ENCODE measurements at places on chromosomes 2 and 18.

DNA sequence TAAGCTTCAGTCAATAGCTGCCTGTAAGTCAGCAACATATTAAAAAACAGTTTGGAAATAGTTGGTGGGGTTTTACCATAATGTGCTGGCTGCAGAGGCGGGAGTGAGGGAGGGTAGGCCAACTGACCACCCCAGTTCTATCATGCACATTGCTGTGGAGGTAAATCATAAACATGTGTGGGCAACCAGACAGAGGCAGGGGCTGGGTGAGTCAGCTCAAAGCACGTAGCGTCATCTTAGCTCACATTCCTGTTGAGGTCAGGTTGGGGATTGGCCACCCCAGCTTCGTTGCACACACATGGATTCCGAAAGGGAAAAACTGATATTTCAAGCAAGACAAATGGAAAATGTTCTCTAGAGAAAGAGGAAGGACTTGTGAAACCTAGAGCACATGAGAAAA lies 19.5 kb downstream of the GPR45 start:
- peak; percentile 98 for DNase-seq

DNA sequence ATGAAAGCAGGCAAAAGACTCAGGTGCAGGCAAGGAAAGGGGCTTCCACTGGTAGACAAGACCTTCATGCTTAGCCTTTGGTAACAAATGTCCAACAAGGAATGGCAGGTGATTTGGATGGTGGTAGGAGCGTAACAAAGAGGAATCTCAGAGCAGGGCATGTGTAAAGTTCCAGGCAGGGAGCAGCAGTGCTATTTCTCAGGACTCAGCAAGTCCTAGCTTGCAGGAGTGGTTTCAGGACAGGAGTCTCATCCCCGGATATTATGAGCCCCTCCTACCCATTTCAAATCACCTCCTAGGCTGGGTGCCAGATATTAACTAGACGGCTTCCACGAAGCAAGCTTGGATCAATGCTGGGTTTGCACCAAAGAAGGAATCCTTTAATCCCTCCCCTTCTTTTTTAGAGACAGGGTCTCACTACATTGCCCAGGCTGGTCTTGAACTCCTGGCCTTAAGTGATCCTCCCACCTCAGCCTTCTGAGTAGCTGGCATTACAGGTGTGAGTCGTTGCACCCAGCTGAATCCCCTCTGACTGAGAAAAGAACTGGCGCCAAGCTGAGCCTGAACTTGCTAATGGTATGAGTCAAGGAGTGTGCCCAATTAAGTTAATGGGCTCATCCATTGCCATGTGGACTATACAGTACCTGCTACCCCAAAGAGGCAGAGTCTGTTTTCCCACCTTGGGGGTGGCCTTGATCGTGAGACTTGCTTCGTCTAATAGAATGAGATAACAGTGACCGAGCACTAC lies 190.3 kb downstream of the ARL4C start:
- DNase-seq, result no peak

GRCh38 chr2:44927985-44928482 lies 13.5 kb upstream of the SIX3 start:
- no peak for DNase-seq

- peak; percentile 94 for DNase-seq
These were observed 2.2 kb downstream of the STAMBP start for GRCh38 chr2:73830871-73831401.

DNA sequence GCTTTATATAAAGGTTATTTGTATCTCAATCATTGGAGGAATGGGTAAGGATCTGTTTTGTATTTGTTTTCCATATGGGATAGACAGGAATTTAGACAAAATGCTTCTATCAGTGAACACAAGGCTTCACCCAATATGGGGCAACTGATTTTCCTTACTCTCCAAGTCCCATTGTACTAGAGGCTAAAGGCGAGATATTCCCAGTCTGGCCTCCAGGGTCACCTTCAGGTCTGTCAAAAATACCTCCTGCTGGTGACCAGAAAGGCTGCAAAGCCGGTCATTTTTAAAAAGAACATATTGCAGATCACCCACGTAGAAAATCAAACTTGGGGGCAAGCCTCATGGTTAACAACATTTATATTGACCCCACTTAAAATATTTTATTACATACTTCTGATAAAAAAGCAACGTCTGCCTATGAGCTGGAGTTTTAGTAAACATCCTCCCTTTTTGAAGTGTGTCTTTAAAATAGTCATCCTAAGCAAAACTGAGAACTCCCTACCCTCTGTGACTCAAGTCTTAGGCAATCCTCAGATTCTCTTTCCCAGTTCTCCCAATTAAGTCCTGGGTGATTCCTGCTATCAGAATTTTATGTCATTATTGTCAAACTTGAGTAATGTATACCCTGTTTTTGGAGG lies 276.6 kb downstream of the MREG start:
- DNase-seq, result peak; percentile 67

- DNase-seq, result no peak
These were observed 41.2 kb downstream of the SLC9A2 start for GRCh38 chr2:102660574-102660973.

DNA sequence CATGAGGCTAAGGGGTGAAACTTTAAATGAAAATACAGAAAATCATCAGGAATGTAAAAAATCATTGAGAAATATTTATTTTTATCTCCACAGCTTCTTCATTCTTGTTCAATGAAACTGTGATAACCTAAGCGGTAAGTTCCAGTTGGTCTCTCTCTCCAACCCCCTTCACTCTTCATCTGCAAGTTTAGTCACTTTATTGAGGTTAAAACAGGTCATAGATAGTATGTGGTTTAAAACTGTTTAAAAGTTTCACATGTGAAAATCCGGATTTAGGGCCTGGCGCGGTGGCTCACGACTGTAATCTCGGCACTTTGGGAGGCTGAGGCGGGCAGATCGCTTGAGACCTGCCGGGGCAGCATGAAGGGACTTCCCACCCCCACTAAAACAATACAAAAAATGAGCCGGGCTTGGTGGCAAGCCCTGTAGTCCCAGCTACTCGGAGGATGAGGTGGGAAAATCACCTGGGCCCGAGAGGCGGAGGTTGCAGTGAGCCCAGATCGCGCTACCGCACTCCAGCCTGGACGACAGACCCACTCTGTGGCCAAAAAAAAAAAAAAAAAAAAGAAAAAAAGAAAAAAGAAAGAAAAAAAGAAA lies 1.6 kb upstream of the PHLPP1 start:
- peak; percentile 15 for DNase-seq

- peak; percentile 80 for DNase-seq
These were observed 162.3 kb upstream of the REV1 start for GRCh38 chr2:99651930-99652670.

GRCh38 chr2:29816651-29817050 lies 104.7 kb downstream of the ALK start:
- no peak for DNase-seq

DNA sequence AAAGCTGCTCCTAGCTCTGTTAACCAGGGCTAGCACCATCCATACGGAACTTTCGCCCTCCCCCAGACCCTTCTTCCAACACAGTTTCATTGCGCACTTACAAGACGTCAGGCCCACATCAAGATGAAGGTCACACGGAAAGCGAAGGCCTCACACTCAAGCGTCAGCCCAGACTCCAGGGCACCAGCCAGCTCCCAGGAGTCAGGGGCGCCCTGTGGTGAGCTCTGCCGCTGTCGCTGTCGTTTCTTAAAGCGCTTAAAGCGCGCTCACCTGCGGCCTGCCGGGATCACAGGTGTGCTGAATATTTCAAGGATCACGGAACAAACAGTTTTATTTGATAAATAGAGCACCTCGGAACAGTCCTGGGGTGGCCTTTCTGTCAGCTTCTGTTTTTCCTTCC lies 163.1 kb downstream of the CDH20 start:
- DNase-seq, result no peak

DNA sequence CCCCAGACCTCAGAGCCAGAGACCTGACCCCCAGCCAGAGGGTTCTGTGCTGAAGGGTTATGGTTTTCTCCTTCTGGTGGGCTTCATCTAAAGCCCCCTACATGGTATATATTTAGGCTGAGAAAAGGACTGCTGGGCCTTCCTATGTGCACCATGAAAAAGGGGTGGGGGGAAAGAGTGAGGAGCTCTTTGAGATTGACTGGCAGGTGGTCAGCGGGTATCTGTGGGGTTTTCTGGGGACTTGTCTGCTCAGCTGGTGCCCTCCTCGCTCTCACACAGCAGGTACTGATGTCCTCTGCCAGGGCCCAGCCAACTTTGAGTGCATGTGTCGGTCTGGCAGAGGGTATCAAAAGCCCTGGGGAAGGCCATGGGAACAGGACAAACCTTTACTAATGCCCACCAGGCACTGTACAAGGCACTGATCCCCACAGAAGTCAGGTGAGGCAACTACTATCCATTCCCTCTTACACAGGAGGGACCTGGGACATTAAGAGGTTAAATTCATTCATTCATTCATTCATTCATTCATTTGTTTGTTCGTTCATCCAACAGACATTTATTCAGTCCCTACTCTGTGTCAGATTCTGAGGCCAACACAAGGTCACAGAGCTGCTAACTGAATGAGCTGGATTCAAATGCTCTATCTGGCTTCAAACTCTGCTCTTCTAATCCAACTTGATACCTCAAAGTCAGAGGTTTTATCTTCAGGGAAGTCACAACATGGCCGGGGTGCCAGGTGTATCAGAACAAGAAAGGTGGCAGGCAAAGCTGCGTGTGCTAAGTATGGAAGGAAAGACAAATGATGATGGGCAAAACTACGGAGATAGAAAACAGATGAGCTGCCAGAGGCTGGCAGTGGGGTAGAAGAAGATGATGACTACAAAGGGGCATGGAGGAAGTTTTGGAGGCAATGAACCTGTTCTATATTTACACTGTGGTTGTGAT lies 44.6 kb downstream of the REEP1 start:
- DNase-seq, result no peak

GRCh38 chr2:67216103-67216502 lies 181.0 kb upstream of the ETAA1 start:
- no peak for DNase-seq

- no peak for DNase-seq
These were observed 214.4 kb upstream of the SP5 start for GRCh38 chr2:170500770-170501169.

DNA sequence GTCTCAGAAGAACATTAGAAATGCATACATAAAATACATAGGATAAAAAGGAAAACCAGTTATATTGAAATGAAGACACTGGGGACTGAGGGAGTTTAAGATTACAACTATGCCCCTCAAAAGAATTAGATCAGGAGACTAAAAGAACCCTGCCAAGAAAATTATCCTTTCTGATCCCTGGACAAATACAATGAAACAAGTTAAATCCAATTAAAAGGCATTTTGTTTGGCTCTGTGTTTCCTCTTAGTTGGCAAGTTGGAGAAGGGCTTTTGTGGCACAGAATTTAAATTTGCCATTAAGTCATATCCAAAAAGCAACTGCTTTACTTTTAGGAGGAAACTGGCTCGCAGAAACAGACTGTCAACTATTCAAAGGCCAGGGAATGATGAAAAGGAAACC lies 99.1 kb upstream of the CD302 start:
- no peak for DNase-seq

GRCh38 chr2:165706960-165707487 lies 87.0 kb downstream of the GALNT3 start:
- no peak for DNase-seq

GRCh38 chr18:45254709-45255082 lies 360.6 kb upstream of the SLC14A2 start:
- peak; percentile 34 for DNase-seq

- DNase-seq, result no peak
These were observed 688 bp upstream of the WDR33 start for GRCh38 chr2:127811397-127812321.

GRCh38 chr2:102053096-102053495 lies 61.3 kb downstream of the IL1R2 start:
- no peak for DNase-seq

DNA sequence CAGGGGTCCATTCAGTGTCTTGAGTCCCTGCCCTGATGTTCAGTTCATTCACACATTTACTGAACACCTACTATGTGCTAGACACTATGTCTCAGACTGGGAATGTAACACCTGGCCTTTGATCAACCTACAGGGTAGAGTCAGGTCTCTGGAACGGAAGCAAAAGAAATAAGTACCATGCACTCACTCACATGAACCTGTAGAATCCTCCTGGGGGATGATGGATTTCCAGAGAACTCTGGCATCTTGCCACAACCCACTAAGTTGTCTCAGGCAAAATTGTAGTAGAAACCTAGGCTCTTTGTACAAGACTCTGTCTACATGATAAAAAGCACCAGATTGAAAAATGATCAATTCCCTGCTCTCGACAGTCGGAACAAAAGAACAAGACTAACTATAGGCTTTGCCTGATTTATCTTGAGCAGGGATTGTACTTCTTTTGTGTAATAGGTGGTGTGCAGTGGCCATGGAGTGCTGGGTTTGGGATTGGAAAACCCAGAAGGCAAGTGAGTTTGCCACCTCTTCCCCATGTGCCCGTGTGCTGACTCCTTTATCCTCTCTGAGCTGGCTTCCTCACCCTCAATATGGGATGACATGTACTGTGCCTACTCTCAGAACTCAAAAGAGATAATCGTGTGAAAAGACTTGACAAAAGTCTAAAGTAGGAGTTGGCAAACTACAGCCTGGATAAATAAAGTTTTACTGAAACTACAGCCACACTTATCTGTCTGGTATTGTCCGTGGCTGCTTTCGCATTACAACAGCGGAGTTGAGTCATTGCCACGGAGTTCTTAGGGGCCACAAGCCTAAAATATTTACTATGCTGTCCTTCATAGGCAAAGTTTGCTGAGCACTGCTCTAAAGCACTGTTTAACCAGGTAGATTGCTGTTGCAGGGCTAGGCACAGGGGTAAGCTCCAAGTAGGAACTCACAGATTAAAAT lies 4.4 kb downstream of the CAPN14 start:
- peak; percentile 8 for DNase-seq
